ENCODE measurements at places on chromosomes 16 and 17.
A peak's percentile ranks its signal among the peaks of the same experiment; 100 is the strongest.

- no peak for DNase-seq
Observed at GRCh38 chr16:15043344-15043743, 12.5 kb downstream of the NTAN1 start.

DNA sequence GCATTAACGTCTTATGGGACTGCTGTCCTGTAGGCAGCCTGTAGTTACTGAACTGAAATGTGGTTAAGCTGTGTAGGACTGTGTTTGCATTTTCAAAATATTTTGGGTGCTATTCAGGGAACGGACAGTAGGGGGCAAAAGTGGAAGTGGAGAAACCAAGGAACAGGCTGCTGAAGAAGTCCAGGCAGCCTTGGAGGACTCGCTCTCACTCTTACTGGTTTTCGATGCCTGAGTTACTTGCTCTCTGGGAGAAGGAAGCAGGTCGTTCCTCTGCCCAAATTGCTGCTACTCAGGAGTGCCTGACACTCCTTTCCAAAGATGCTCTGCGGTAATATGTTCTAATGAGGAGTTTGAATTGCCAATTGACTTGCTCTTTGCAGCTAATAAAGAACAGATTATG, 64.5 kb upstream of the RBFOX1 start:
- peak; percentile 59 for DNase-seq

GRCh38 chr17:77877646-77878355, 80.7 kb upstream of the TNRC6C start:
- no peak for DNase-seq

GRCh38 chr17:2215616-2216364, 87.8 kb downstream of the SMG6 start:
- DNase-seq: peak; percentile 75

DNA sequence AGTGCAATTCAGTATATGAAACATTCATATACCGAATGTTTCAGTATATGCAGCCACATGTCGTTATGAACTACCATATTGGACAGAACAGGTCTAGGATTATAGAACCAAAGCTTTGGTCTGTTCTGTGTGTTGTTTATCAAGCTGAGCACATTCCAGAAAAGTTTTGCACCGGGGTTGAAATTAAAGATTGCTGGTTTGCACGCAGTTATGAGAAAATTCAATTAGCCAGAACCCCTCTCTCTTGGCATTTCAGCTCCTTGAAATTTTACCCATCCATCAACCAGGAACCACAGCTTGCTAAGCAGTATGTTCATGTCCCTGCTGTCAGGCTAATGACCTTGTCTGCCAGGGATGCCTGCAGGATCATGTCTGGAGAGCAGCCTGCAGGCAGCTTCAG, 9.5 kb downstream of the KRT32 start:
- no peak for DNase-seq

GRCh38 chr17:4986403-4986802, 1.1 kb downstream of the CAMTA2 start:
- no peak for DNase-seq

DNA sequence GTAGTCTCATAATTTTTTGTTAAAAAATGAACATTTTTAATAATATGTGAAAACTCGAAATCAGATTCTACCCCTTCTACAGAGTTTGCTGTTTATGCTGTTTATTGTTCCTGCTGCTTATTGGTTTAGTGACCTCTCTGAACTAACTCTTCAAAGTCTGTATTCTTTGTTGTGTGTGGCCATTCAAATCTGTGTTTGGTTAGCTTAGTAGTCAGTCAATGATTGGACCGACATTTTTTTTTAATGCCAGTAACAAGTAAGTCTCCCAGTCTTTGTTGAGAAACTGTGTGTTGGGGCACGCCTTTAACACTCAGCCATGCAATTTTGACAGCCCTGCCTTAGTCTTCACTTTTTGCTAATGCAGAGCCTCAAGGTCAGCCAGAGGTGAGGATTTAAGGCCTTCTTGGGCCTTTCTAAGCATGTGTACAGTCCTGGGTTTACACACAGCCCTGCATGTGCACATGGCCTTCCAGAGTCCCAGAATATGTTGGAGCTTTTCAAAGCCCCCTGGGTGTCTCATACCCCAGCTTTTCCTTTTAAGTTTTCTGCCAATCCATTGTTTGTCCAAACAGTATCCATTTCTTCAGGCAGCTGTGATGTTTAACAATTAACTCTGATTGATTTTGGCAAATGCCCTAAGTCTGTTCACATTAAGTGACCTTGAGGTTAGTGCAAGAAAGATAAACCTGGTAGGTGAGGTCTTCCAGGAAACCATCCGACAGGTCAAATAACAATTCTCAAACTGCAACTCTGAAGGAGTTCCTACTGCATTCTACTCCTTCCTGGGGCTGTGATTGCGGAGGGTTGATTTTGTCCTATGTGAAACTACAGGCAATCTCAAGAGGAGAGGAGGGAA, 389.3 kb downstream of the PMP22 start:
- no peak for DNase-seq

DNA sequence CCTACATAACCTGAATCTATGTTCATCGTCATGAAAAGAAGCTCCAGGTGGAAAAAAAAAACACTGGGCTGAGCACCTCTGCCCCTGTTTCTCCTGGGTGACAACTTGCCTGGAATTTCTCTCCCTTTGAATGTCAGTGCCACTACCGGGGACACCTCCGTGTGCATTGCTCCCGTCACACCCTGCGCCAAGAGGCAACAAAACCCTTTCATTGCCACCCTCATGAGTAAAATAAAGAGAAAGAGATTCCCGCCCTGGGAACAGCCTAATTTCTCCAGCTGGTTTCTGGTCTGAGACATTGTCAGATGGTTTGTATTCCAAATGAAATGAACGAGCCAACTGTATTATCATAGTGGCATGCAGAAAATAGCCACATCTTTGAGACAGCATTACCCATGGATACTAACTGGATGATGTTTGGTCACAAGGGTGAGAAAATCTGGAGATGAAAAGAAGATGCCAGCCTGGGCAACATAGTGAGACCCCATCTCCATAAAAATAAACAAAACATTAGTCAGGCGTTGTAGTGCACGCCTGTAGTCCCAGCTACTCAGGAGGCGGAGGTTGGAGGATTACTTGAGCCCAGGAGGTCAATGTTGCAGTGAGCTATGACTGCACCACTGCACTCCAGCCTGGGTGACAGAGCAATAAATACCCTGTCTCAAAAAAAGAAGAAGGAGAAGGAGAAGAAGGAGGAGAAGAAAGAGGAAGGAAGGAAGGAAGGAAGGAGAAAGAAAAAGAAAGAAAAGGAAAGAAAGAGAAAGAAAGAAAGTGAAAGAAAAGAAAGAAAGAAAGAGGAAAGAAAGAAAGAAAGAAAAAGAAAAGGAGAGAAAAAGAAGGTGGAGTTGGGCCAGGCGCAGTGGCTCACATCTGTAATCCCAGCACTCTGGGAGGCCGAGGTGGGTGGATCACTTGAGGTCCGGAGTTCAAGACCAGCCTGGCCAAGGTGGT, 42.2 kb upstream of the ADCY9 start:
- no peak for DNase-seq

DNA sequence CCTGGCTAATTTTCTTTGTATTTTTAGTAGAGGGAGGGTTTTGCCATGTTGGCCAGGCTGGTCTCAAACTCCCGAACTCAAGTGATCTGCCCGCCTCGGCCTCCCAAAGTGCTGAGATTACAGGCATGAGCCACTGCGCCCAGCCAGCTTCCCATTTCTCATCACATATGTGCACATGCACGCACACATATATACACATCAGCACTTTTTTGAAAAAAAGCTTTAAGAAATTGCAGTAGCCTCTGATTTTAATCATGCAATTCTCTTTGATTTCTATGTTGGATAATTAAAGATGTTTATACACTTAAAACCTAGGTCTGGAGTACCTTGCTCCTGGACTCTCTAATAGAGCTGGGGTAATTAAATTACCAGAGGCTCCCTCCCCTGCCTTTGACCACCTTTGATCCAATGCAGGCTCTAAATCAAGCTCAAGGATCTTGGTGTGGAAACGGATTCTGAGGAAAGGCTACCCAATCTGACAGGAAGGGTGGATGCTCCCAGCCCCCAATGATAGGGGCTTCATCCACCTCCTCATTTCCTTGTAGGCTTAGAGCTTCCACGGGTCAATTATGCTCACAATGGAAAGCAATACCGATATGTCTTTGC, 29.7 kb upstream of the GAN start:
- no peak for DNase-seq

DNA sequence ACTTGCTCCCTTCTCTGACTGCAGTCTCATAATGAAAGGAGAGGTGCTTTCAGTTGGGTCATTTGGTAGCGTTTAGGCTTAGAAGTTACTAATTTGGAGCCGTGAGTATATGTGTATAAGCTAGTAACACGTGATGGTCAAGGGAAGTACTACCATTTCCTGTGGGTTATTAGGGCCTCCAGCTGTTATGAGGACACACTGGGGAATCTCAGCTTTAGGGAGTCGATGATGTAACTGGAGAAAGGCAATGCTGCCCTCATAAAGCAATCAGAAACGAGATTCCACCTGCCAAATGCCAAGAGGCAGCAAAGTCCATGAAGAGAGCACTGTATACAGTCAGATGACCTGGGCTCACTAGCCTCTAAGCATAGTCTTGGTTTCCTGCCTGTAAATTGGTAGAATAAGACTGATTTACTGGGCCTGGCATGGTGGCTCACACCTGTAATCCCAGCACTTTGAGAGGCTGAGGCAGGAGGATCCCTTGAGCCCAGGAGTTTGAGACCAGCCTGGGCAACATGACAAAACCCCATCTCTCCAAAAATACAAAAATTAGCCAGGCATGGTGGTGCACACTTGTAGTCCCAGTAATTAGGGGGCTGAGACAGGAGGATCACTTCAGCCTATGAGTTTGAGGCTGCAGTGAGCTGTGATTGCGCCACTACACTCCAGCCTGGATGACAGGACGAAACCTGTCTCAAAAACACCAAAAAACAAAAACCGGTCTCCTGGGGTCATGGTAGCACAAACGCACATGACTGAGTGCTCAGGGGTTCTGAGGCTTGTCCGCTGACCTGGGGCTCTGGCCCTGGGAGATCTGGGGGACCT, 53.0 kb downstream of the SF3B3 start:
- no peak for DNase-seq

DNA sequence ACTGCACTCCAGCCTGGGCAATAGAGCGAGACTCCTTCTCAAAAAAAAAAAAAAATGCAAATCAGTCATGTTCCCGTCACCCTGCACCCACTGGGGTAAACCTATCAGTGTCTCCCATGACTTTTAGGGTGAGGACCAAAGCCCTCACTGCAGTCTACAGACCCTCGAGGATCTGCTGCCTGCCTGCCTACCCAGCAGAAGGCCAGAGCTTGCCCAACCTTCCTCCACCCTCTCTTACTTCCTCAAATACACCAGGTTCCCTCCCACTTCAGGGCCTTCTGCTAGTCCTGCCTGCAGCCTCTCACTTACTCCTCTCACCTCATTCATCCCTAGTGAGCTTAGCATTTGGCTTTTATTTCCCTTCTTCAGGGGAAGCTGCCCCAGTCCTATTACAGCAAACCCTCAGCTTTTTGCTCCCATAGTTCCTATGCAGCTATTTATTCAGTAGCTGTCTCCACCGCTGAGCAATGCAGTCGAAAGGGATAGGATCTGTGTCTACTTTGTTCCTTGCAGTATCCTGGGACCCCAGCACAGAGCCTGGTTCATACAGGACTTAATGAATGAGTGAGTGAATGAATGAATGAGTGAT, 17.8 kb upstream of the TOB1 start:
- DNase-seq: no peak

DNA sequence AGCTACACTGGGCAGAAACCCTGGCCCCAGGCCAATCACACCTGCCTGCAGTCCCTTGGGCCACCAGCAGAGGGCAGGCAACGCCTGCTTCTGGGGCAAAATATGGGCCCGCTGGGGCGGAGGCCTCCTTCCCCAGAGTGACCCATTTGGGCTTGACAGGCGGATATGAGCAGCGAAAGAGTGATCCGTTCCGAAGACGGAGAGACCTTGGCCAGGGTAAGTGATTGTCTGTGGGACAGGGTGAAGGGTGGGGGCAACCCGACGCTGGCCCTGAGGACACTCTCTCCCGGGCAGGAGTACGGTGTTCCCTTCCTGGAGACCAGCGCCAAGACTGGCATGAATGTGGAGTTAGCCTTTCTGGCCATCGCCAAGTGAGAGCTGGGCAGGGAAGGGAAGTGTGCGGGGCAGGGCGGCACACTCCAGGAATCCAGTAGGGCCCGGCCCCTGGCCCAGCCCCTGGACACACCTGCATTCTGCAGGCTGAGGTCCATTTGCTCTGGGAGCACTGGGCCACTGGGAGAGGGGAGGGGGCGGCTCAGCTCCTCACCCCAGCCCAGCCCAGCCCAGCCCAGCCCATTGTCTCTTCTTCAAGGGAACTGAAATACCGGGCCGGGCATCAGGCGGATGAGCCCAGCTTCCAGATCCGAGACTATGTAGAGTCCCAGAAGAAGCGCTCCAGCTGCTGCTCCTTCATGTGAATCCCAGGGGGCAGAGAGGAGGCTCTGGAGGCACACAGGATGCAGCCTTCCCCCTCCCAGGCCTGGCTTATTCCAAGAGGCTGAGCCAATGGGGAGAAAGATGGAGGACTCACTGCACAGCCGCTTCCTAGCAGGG, 3.5 kb upstream of the NHERF1 start:
- peak; percentile 96 for DNase-seq

GRCh38 chr17:15490634-15491261, 23.3 kb upstream of the CDRT4 start:
- DNase-seq: peak; percentile 69

- no peak for DNase-seq
Observed at GRCh38 chr16:60337671-60338070, 1603.6 kb upstream of the GOT2 start.

DNA sequence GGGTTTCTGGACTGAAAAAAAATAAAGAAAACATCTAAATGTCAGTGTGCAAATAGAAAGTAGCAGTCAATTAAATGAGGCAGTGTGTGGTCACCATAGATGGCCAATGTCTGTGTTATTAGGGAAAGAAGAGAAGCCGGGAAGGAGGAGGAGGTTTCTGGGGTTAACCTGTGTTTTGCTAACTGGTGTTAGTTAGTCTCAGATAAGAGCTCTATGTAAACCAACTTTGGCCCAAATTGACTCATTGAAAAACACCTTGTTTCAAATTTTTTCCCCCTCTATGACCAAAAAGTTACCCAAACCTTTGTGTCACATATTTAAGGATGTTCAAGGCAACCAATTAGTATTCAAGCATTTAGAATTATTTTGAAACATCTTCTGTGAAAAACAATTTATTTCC, 530.9 kb downstream of the MAF start:
- no peak for DNase-seq

GRCh38 chr16:78896280-78896679, 704.3 kb downstream of the MAF start:
- DNase-seq: no peak
